ENCODE measurements at places on chromosomes 4 and X.

GRCh38 chrX:9682456-9682855 lies 83.2 kb downstream of the GPR143 start:
- no peak for DNase-seq

GRCh38 chrX:72023071-72023470 lies 108.6 kb downstream of the RTL5 start:
- no peak for DNase-seq

DNA sequence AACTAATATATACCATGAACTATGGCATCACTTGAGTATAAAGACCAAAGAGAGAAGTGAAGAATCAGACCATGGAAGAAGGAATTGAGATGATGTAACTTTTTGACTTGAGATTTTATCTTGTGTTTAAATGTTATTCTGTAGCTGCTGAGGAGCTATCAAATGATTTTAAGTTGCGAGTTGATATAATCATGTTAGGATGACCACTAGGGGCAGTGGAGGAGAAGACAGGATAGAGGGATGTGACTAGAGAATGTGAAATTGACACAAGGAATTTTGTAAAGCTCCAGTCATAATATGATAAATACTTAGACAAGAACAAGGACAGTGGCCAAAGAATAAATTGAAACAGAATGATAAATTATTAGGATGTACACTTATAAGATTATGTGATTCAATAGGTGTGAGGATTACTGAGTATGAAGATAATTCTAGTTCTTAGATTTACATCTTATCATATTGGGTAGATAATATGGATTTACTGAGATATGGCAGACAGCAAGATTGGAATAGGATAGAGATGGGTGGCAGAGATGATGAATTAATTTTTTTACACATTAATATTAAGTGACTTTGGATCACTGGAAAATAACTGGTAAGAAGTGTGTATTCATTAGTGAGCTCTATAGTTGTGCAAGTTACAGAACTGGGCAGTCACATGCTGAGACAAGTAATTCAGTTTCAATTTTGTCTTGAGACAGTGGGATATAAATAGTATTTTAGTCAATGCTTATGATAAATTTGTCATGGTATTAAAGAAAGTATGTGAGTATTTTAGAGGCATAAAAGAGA lies 816.0 kb upstream of the PCDH10 start:
- DNase-seq: no peak

DNA sequence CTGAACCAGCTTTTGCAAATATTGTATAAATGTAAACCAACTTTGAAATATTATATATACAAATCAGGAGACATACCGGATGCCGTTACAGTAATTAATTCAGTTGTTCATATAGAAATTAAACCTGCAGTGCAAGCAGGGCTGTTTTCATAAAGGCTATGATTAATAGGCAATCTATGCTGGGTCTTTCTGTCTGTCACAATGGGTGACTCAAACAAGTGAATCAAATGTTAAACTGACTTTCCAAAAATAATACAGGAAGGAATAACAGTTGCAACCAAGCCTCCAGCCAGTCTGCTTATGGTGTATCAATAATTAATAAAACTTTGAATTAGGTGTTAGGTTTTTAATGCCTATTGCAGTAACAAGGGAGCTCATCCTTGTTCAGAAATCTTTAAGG lies 43.9 kb downstream of the GABRB1 start:
- no peak for DNase-seq

GRCh38 chr4:6710282-6710681 lies 617 bp upstream of the MRFAP1L1 start:
- no peak for DNase-seq

Data from SK-N-DZ (cell line).